DMS153 (cell line): ENCODE measurements at places on chromosomes 6 and 20.
A peak's percentile ranks its signal among the peaks of the same experiment; 100 is the strongest.

DNA sequence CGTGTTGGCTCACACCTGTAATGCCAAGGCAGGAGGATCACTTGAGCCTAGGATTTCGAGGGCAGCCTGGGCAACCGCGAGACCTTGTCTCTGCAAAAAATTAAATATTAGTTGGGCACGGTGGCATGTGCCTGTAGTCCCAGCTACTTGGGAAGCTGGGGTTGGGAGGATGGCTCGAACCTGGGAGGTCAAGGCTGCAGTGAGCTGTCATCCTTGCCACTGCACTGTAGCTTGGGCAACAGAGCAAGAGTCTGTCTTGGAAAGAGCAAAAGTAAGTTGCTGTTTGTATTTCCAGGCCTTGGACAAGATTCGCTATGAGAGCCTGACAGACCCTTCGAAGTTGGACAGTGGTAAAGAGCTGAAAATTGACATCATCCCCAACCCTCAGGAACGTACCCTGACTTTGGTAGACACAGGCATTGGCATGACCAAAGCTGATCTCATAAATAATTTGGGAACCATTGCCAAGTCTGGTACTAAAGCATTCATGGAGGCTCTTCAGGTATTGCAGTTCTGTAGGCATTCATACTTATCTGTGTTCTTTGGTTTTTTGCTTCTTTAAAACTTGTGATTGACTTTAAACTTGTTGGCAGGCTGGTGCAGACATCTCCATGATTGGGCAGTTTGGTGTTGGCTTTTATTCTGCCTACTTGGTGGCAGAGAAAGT, 2.3 kb downstream of the HSP90AB1 start:
- no peak for DNase-seq

- DNase-seq, result no peak
Measured at GRCh38 chr20:4504814-4505213, 216.9 kb upstream of the PRND start.

- DNase-seq, result no peak
Measured at GRCh38 chr6:100685747-100686146, 195.4 kb downstream of the ASCC3 start.

DNA sequence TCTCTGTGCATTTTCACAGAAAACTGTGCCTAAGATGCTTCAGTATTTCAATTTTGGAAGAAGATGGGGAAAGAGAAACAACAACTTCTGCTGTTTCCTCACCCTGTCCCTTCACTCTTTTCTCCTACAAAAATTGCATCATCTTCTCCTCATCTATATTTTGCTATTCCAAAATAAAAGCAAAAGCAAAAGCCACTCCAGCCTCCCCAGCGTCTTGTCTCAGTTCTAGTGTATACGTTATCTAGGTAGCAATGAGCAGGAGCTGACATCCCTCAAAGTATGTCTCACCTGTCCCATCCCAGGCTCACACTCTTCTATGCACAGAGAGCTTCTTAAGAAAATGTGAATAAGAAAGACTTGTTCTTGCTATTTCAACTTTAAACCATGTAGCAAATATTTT, 163.8 kb upstream of the TAB2 start:
- no peak for DNase-seq

DNA sequence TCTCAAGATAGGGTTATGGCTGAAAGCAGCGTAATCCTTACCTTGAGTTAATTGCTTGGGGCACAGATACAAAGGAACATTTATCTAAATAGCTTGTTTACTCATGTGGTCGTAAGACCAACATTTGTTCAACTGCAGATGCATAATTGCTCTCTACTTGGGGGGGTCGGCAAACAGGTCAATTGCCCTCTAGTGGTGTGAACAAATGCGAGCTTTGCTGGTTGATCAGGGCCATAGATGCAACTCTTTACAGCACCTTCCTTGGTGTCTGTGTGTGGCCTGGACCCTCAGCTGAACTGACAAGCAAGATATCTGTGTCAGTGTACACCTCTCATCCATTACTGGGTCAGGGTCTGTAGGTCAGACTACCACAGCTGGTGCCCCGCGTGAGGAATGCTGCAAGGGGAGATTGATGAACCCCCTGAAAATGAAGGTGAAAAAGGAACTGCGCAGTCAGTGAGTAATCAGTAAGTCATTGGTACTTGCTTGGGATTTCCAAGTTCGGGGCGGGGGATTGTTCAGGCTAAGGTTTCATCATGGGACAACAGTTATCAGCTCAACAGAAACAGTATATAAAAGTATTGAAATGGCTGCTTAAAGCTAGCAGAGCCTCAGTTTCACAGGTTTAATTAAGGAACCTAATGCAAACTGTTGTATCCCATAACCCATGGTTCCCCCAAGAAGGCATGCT, 24.0 kb downstream of the HLA-DPA1 start:
- no peak for DNase-seq

GRCh38 chr6:18503593-18504231, 116.6 kb downstream of the RNF144B start:
- DNase-seq, result peak; percentile 78

DNA sequence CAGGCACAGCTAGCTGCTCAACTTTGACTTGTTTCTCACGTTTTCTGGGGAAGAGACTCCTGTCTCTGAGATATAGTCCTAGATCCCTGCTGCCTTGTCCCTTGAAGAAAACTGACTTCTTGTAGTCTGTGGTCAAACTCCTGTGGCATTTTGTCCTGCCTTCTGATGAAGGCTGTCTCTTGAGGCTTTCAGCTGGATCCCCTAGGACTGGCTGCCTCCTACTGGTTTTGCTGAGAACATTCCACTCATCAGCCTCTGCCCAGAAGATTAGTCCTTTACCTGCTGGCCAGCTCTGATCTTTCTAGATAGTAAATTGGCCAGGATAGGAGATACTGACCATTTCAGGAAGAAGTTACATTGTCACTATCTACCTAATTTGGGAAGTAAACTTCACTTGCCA, 71.9 kb upstream of the CNR1 start:
- no peak for DNase-seq

DNA sequence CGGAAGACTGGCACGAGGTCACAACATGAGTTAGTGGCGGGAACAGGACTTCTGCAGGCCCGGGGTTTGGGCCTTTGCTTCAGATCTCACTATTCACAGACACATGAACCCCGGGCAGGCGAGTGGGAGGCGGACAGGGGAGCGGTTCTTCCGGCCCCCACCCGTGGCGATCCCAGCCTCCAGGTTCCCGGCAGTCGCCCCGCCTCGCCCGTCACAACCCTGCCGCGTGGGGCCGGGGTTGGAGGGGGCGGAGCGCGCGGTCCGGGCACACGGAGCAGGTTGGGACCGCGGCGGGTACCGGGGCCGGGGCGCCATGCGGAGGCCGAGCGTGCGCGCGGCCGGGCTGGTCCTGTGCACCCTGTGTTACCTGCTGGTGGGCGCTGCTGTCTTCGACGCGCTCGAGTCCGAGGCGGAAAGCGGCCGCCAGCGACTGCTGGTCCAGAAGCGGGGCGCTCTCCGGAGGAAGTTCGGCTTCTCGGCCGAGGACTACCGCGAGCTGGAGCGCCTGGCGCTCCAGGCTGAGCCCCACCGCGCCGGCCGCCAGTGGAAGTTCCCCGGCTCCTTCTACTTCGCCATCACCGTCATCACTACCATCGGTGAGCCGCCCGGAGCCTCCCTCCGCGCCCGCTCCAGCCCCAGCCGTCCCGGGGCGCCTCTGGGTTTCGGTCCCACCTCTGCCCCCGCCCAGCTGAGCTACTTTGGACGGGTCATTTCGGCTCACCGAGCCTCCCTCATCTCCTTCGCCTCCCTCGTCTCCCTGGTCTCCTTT, at the start of gene KCNK15:
Gene KCNK15, plus strand, starts transcription at position 268 of the 769 bp plus-strand sequence. Its CDS starts 46 bp downstream, at position 314.
- no peak for DNase-seq

- no peak for DNase-seq
Measured at GRCh38 chr6:107444277-107444676, 15.1 kb downstream of the PDSS2 start.

- DNase-seq, result no peak
Measured at GRCh38 chr6:24233813-24234442, 107.9 kb downstream of the NRSN1 start.

- no peak for DNase-seq
Measured at GRCh38 chr6:34072727-34073126, 73.2 kb downstream of the GRM4 start.
